ENCODE measurements at places on chromosomes 7 and 10.

GRCh38 chr10:77949167-77949566 lies 22.6 kb upstream of the DLG5 start:
- no peak for DNase-seq

GRCh38 chr7:12570534-12571461 lies at the start of gene SCIN:
Gene SCIN (plus strand): TSS chr7:12570720. CDS start chr7:12570787, 67 bp downstream.
- no peak for DNase-seq

- no peak for DNase-seq
Observed at GRCh38 chr10:811379-812175, 119.9 kb downstream of the LARP4B start.

DNA sequence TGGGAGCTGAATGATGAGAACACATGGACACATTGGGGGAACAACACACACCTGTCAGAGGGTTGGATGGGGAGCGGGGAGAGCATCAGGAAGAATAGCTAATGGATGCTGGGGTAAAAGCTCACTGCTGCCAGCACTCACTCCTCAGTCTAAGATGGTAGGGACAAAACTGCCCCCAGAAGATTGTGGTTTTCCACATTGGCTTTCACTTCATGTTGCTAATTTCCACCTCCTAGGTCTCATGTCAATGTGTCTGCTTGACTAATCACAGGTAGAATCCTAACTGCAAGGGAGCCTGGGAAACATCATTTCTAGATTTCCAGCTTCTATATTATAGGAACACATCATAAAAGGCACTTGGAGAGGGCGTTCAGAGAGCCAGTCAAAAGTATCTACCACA lies 22.6 kb downstream of the APBB1IP start:
- DNase-seq, result no peak

- DNase-seq, result peak; percentile 72
Observed at GRCh38 chr7:155296788-155297516, 726 bp upstream of the INSIG1 start.

DNA sequence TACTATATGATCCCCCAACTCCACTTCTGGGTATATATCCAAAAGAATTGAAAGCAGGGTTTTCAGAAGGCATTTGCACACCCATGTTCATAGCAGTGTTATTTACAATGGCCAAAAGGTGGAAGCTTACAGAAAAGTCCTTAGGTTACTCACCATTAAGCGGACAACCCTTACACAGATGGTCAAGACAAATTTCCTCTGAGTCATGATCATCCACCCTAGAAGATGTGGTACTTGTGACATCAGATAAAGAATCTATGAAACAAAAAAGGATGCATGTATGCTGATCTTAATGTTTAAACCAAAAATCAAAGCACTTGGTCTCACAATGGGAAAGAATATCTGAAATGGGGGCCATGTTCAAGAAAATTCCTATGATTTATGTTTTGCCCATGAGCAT lies 31.1 kb downstream of the ZC3HAV1 start:
- DNase-seq, result no peak

GRCh38 chr7:73730485-73730884 lies 8.1 kb downstream of the ABHD11 start:
- no peak for DNase-seq

- no peak for DNase-seq
Observed at GRCh38 chr7:49692516-49692915, 80.9 kb upstream of the VWC2 start.

DNA sequence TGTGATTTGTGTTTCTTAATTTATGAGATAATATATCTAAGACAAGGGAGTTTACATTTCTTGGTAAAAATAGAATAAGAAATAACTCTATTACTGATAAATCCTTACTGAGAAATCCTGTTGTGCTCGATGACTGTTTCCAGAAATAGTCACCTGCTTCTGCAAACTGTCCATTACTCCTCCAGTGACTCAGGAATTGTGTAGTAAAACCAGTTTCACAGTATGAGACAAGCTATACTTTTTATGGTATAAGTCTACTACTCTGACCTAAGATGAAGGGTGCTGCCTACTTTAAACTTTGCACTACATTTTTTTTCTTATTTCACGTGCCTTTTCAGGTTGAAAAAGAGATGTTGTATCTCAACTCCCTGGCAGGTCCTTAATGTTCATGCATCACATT lies 6.8 kb upstream of the ANKRD22 start:
- DNase-seq, result no peak

DNA sequence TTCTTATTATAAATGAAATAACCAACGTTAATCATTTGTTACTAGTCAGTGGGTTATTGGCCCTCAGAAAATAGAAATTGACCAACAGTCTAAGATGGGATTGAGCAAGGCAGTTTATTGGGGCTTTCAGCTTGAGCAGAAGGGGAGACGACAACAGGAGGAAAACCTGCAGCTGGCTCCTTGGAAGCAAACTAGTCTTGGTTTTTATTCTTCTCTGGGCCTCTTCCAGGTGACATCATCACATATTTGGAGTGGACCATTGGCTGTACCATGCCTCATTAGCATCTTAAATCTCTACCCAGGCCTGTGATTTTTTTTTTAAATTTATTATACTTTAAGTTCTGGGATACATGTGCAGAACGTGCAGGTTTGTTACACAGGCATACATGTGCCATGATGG lies 59.0 kb upstream of the CSTF2T start:
- DNase-seq, result no peak

DNA sequence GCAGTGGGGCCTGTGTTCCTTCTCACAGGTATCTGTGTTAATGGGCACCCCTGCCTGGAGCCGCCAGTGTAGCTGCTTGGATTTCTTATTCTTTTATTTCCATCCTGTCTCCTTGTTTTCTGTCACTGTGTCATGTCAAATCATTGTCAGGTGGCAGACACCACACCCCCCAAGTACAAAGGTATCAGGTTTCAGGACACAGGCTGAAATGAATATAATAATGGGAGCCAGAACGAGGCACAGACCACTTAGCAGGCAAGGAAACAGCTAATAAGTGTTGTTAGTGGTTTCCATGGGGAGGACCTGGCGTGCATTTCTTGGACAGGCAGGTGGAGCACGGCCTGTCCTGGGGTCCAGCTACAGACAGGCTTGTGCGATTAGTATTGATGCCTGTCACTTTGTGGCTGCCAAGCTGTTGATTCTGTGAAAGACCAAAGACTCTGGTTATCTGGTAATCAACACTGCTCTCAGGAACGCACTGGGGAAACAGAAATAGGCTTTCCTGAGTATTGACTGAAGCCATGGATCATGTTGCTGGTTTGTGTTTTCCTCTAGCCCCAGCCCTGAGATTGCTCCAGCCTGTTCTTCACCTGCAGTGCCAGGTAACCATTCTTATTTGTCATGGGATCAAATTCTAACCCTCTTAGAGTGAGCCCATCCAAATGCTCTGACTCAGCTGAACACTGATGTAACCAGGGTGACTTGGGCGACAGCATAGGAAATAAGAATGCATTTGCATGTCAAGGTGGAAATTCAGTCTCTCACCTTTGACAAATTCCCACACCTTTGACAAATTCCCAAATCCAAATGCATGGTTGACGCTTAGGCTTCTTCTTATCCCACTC lies 1002.0 kb downstream of the LRMDA start:
- no peak for DNase-seq

GRCh38 chr10:78634389-78634815 lies 434.4 kb upstream of the ZMIZ1 start:
- no peak for DNase-seq

DNA sequence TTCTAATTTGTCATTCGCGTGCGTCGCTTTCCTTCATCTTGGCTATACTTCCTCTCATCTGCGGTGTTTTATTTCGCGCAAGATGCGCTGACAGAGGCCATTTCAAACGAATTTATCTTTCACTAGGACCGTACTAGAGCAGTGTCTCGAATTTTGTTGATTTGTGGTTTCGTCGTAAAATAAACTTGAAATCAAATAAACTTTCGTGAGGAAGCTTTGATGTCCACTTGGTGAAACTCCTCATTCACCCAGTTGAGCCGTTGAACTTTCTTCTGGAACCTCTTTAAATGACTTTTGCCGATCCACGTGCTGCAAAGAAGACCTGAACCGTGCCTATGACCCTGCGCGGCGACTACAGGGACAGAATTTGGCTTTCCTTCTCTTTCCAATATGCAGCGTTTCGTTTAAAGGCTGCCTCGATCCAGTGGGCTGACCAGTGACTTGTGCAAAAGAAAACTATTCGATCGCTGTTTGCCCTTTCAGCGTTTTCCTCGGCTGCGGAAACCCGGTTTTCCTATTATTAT lies 163.9 kb upstream of the PPP1R3A start:
- no peak for DNase-seq

- no peak for DNase-seq
Observed at GRCh38 chr10:15227611-15228372, 59.3 kb upstream of the NMT2 start.

- no peak for DNase-seq
Observed at GRCh38 chr7:13231216-13231615, 543.8 kb downstream of the ARL4A start.

DNA sequence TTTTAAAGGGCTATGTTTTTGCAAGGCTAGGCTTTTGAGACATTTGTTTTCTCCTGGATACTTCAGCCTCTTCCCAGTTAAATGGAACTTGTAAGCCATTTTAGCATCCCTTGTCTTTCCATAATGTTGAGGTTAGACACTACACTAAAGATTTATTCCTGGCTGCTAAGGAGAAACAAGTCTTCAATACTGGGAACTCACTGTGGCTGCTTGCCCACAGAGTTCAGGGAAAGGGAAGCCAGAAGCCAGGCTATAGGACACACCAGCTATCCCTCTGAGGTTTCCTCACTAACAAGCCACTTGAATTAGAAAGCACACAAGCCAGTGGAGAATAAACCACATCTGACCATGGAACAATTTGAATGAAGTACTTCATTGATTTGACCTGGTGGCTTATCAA lies 421.7 kb upstream of the CHRM2 start:
- DNase-seq, result no peak

DNA sequence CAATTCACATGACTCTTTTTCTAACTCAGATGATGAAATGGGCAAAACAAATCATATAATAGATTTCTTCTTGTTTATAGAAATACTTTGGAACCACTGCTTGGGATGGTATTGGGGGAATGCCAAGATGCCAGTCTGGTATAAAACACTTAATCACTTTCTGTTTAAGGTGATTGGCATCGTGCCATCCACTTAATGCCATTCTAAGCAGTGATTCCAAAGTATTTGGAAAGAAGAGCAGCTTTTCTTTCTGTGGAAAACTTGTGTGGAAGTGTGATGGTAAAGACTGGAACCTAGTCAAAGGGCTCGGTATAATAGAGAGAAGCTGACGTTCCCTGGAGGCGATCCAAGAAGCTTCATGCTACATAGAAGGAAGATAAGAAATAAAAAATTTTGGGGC lies 120.6 kb downstream of the TMEM26 start:
- no peak for DNase-seq

- DNase-seq, result no peak
Observed at GRCh38 chr10:29921071-29921446, 138.3 kb downstream of the JCAD start.

DNA sequence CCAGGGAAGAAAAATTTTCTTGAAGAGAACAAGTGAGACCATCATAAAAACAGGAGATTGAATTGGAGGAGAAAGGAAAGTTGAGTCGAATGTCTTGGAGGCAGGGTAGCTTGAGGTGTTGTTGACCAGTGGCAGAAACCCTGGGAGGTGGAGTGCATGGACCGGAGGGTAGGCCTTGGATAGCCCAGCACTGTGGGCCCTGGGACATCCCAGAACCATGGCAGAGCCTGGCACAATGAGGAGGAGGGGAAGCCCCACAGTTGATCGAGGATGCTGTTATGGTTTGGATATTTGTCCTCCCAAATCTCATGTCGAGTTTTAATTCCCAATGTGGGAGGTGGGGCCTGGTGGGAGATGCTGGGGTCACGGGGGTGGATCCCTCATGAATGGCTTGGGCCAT lies 157.1 kb downstream of the ITGA8 start:
- DNase-seq, result no peak

GRCh38 chr7:141515941-141516340 lies 35.3 kb upstream of the AGK start:
- no peak for DNase-seq

- DNase-seq, result no peak
Observed at GRCh38 chr10:77630507-77630848, 7.1 kb downstream of the KCNMA1 start.

DNA sequence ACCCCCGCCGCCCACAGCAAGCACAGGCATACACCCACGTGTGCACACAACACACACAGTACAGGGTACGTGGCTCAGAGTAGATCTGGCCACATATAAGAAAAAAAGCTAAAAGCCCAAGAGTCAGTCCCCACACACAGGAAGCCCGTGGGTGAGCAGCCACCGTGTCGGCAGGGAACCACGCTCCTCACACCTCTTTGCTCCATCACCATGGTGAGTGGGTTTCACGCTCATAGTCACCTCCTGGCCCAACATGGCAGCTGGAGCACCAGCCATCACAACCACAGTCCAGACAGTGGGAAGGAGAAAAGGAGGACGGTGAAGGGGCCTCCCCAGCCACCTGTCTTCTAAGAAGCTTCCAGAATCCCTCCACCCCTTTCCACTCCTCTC lies 76.0 kb upstream of the PDGFA start:
- DNase-seq, result no peak

- DNase-seq, result no peak
Observed at GRCh38 chr10:110458266-110458920, 39.3 kb upstream of the DUSP5 start.

DNA sequence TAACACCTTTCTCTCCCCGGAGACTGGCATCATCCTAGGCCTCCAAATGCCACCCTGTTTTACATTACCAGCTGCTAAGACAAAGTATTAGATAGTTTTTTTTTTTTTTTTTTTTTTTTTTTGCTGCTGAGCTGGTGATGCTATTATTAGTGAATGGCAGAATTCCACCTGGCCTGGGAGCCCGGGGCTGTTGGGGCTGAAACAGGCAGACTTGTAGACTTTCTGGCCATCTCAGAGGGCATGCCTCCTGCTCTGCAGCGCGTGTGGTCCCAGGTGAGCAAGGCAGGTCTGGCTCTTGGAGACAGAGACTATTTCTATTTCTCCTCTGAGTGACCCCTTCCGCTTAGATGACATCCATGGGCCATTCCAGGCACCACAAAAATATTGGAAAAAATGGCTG lies 104.2 kb downstream of the EMX2 start:
- DNase-seq, result no peak

- DNase-seq, result no peak
Observed at GRCh38 chr7:158093156-158093796, 494.3 kb downstream of the PTPRN2 start.

DNA sequence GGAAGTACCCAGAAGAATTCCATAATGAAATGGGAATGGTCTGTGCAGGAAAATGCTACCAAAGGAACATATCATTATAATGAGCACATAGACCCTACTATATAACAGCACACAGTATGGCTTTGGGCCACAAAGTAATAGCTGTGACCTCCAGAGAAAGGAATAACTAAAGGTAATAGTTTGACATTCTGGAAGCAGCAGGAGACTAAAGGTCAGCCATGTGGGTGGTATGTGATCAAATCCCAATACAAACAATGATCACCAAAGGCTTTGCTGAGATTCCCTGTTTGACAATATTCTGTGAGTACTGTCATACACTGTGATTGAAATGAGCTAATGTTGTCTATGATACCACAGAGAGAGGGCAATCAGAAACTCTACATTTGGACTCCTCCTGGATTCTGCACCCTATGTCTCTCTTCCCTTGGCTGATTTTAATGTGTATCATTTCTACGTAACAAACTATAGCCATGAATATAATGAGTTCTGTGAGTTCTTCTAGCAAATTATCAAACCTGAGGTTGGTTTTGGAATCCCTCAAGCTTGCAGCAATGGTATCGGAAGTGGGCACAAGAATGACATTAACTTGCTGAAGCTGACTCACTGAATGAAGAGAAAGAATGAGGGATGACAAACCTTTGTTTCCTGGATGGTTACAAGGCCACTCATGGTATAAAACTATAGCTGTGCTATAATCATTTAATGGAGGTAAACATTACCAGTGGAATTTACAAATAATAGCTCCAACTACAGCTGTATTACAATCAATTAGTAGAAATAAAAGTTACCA lies 99.6 kb downstream of the JMJD1C start:
- DNase-seq, result no peak

GRCh38 chr10:43250615-43251418 lies 16.0 kb downstream of the RASGEF1A start:
- DNase-seq, result no peak

Data from stimulated activated CD8-positive, alpha-beta memory T cell treated with anti-CD3 and anti-CD28 coated beads, Interleukin-2, amount 100 ng/mL, for 1 hour (primary cell).